GM10248 (cell line): ENCODE measurements at places on chromosomes 7 and 10.

GRCh38 chr10:132408367-132408781 is 11.4 kb downstream of the PWWP2B start:
- no peak for DNase-seq

GRCh38 chr7:34603711-34604444 is 54.1 kb upstream of the NPSR1 start:
- DNase-seq: no peak

- no peak for DNase-seq
Observed at GRCh38 chr7:29017713-29018112, 59.6 kb upstream of the TRIL start.

DNA sequence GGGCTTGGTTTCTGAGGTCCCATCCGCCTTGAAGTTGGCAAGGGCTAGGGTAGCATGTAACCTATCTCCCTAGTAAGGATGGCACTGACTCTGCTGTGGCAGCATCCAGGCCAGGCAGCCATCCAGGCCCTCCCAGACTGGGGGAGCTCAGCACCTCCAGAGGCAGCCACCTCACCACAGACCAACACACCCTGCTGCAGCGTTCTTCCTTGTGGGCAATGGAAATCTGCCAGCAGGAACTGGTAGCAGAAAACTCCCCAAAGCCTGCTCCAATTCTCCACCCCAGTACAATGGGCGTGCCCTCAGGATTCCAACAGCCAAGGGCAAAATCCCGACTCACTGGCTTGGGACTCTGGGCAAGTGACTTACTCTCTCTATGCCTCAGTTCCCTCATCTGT is 27.5 kb downstream of the DLG5 start:
- DNase-seq: no peak

- DNase-seq: no peak
Observed at GRCh38 chr7:54904130-54904529, 114.7 kb upstream of the EGFR start.

GRCh38 chr10:6579183-6579903 is 733 bp downstream of the PRKCQ start:
- DNase-seq: no peak

DNA sequence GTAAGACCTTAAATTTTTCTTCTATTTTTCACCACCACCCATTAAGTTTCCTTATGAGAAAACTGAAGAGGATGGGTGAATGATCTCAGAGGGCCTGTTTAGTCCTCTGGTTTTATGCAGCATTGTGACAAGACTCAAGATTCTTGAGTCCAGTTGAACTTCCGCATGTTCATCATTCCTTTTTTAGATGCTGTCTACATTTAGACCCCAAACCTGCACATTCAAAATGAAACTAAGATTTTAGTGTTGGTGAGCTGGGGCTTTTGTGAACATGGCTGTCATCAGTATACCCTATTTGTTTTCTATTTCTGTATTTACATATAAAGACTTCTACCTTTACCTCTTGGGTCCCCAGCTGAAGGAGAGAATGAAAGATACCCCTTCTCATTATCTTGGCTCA is 31.1 kb downstream of the NET1 start:
- peak; percentile 75 for DNase-seq

DNA sequence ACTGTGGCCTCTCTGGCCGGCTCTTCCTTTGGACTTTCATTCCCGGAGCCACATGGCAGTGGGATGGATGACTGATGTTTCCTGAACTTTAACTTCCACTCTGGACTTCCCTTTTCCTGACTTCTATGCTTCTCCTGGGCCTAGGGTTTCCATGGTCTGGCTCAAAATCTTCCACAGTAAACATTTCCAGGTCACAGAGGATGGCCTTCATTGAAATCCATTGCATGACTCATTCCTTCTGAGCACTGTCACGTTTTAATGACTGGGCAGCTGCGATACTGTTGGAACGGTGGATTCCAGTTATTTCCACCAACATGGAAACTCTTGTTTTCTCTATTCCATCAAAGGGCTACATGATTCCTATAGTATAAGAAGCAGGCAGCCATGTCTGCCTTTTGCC is 24.4 kb upstream of the ZNF273 start:
- no peak for DNase-seq

- no peak for DNase-seq
Observed at GRCh38 chr10:13983035-13983434, 347.7 kb downstream of the FRMD4A start.

- DNase-seq: no peak
Observed at GRCh38 chr10:117621795-117622420, 79.4 kb downstream of the EMX2 start.

DNA sequence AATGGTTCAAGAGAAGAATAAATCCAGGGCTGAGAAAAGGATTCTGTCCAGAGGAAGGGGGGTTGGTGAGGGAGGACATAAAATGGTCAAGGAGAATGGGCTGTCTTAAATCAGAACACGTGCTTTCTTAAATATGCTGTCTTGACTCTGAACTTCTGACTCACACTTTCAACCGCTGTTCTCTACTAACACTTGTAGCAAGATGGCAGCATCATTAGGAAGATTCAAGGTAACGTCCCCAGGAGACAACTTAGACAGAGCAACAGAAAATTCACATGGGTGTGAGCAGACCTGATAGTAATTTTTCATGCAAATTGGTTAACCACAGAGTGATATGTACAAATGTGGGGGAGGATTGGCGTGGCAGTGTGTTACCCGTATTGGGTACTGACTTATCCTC is 126.8 kb upstream of the GALNT17 start:
- DNase-seq: no peak

- no peak for DNase-seq
Observed at GRCh38 chr7:136637813-136638212, 230.6 kb upstream of the CHRM2 start.

- DNase-seq: no peak
Observed at GRCh38 chr7:16889851-16890415, 8.2 kb upstream of the AGR3 start.

- no peak for DNase-seq
Observed at GRCh38 chr10:79948976-79949722, at the start of gene SFTPD. Gene SFTPD, minus strand, starts transcription at chr10:79949105. Its CDS starts 2,446 bp downstream, at chr10:79946659.

GRCh38 chr7:49660170-49660783 is 113.2 kb upstream of the VWC2 start:
- no peak for DNase-seq

DNA sequence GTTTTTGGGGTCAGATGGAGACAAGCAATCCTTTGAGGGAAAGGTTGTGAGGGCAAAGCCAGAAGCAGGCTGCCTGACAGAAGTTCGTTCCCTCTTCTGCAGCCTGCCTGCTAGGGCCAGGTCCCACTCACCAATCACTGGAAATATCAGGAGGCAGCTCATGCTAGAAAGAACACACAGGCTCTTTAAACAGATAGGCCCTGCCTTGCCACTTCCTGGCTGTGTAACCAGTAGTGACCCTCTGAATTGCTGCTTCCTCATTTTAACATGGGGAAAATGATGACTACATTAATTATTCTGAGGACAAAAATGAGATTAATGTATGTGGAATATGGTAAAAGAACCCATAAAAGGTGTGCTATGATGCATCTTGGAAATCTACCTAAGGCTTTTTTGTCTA is 50.5 kb upstream of the MRLN start:
- no peak for DNase-seq

GRCh38 chr7:50543776-50544442 is 21.3 kb downstream of the DDC start:
- DNase-seq: no peak

GRCh38 chr7:28155964-28156363 is 24.6 kb downstream of the JAZF1 start:
- DNase-seq: no peak

DNA sequence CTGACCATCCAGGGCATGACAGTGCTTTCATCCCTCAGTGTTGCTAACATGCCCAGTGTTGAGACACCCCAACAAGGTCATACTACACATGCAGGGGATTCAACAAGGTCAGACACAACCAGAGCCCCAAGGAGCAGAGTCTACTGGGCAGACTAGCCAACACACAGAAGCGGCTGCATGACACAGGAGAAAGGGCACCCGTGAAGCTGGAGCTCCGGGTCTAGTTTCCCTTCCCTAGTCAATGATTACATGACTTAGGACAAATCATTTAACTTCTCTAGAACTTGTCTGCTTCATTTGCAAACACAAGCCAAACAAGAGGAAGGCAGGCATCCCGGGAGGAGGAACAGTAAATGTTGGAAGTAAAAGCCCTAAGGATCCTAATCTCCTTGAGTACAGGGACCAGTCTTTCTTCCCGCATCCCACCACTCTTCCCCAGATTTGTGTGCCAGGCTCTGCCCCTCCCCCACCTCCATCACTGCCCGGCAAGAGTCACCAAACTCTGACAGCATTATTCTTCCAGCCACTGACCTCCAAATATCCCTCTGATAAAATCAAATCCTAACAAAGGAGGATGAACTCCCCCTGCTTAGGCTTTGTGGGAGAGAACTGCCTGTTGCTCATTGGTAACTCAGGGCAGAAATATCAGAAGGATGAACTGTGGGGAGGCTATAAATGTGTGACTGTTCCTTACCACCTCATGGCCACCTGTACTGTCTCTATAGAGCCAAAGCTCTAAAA is 104.3 kb downstream of the KCNMA1 start:
- DNase-seq: no peak

DNA sequence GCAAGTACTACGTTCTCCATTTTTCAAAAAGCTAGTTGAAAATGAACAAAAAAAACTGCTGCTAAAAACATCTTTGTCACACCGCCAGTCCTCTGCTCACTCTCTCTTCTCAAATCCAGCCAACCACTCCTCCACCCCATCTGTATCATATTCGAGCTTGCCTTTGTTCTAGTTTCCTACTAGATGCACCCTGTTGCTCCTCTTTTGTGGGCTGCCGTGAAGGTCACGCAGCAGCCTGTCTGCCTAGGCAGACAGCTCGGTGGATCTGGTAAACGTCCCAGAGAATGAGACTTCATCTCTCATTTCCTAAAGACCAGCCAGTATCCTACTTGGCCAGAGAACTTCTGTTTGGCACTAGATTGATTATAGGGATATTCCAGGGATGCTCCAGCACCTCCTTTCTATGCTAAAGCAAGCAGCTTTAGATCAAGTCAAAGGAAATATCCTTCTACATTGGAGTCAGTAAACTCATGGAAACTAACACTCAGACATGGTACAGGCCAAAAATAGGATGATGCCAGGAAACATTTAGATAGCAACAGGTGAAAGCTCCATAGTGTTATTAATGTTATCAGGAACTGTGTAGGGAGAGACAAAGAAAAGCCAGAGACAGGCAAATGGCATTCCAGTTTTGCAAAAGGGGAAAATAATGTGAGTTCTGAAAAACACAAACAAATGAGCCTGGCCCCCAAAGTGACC is 8.7 kb upstream of the PLXNA4 start:
- no peak for DNase-seq

DNA sequence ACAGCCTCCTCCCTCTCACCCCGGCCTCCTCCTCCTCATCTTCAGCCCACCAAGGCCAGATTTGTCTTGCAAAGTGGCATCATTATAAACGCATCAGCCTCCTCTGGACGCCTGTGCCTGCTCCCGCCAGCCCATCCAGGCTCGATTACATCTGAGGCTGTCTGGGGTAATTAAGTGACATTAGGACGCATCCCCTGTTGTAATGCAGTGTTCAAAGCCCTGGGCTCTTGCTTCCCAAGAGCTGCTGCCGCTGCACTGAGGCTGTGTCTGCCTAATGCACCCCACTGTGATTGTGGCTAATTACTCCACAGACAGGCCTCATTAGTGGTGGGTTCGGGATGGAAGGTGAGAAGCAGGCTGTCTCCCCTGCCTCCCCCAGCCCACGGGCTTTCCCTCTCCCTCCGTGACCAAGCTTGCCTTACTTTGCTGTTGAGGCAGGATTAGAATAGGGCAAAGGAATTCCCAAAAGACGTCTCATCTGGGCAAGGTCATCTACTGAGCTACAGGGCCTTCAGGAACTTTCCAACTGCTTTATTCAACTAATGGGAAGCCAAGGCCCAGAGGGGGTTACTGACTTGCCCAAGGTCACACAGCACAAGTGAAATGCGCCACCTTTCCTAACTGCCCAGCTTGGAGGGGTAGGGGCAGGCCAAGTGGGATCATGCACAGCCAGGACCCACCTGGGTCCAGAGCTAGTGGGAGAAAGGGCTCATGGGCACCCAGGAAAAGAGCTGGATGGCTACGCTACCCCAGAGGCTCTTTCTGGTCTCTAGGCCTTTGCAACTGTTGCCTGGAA is 66.2 kb upstream of the PCBD1 start:
- no peak for DNase-seq

DNA sequence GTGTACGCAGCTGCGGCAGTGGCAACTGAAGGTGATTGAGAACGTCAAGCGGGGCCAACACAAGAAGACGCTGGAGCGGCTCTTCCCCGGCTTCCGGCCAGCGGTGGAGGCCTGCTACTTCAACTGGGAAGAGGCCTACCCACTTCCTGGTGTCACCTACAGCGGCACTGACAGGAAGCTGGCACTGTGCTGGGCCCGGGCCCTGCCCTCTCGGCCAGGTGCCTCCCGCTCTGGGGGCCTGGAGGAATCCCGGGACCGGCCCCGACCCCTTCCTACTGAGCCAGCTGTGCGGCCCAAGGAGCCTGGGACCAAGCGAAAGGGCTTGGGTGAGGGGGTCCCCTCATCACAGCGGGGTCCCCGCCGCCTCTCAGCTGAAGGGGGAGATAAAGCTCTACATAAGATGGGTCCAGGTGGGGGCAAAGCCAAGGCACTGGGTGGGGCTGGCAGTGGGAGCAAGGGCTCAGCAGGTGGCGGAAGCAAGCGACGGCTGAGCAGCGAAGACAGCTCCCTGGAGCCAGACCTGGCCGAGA is 6.5 kb downstream of the ZSWIM8 start:
- DNase-seq: no peak

- DNase-seq: no peak
Observed at GRCh38 chr10:123665491-123666286, 466 bp upstream of the GPR26 start.
